ENCODE measurements at places on chromosomes 1 and 21.

DNA sequence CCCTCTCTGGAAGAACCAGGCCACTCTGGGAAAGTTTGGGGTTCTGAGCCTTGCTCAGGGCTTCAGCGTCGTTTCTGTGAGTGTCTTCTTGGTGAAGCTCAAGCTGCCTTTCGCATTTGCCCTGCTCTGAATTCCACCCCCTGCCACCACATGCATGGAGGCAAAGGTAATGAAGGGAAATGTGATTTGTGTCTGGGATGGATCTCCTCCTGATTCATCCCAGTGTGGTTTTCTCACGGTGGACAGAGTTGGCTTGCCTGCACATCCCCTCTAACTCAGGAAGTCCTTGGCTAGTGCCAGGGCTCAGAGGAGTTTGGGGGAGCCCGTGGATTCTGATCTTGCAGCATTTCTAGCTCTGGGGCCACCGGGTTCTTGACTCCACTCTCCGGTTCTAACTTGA is 173.6 kb upstream of the RAB4A start:
- no peak for DNase-seq

DNA sequence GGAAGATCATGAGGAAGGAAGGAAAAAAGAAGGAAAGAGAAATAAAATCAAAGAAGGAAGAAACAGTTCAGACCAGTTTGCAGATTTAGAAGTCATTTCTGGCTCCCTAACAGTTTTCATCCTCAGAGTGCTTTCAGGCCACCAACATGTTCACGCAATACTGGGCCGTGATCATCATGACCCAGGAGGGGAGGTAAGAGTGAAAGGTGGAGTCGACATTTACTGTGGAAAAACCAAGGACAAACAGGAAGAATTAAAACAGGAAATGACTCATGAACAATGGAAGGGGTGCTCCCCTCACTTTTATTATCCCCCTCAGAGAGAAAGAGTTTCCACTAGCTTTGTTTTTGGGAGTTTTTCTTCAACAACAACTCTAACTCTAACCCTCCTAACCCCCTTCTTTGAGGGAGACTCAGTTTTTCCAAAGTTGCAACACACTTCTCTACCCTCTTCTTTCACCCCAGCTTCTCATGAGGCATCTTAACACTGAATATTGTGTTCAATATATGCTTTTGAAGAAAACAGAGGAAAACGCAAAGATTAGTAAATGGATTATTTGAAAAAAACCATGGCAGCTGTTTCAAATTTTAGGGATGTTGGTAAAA is 60.4 kb downstream of the VANGL2 start:
- DNase-seq = no peak

DNA sequence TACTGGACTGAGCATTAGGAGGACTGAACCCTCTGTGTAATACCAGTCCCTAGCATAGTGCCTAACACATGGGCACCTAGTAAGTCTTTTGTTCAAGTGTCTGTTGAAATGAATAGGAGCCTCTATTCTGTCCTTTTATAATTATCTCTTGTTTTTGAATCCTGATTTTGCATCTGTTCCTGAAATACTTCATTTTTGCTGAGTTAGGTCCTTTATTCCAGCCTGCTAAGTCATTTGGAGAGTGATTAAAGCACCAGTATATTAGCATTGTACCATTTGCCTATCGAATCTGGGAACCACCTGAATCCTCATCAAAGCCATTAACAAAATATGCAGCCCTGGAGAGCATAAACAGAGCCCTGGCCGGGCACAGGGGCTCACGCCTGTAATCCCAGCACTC is 32.3 kb downstream of the YARS1 start:
- DNase-seq = no peak

DNA sequence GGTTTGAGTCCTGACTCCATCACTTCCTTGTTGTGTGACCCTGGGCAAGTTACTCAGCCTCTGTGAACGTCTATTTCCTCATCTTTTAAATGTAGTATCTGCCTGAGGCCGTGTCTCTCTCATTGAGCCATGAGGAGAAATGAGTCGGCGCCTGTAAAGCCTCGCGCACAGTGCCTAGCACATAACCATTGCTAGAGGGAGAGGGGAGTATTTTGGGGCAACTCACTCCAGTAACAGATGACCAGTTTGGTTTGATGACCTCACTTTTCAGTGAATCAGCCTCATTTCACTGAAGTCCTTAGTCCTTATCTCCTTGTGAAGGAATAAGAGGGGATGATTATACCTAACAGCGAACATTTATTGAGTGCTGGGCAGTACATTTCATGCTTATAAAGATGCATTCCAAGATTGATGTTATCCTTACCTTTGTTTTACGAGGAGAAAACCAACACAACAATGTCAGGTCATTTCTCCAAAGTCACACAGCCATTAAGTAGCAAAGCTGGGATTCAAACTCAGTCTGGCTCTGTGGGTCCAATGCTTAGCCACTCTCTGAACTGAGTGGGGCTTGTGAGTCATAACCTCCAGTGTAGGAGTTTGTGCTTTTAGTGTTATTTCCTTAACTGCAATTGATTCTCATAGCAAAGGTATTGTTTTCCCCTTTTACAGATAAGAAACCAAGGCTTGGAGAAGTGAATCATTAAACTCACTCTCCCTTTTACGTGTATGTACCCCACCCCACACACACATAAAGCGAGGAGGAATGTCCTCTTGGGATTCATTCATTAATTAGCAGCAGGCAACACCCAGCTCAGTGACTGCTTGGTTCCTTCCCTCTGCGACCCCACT is 25.9 kb downstream of the KCNC4 start:
- DNase-seq = no peak

GRCh38 chr1:234734869-234735268 is 124.9 kb upstream of the IRF2BP2 start:
- no peak for DNase-seq

DNA sequence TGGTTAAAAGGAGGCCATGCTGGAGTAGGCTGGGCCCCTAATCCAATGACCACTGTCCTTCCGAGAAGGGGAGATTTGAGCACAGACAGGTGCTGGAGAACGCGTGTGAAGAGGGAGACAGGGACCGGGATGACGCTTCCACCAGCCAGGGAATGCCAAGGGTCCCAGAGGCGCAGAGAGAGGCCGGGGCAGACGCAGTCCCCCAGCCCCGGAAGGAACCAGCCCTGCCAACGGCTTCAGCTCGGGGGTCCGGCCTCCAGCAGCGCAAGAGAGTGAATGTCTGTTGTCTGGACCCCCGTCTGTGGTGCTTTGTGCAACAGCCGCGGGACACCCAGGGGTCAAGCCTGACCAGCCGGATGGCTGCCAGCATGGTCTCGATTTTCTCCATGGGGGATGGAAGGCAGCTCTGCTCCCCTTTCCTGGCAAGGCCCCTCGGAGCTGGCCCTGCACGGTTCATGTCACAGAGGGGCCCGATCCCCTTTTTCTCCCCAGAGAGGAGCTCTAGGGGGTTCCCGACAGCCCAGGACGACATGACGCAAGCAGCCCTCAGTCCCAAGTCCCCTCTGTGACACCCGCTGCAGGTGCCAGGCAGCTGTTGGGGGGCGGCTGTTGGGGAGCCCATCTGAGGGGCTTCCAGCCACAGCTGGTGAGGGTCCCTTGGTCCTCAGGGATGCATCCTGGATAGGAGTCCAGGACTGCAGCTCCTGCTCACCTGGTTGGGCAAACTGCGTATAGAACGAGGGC is 73.5 kb downstream of the SIK1 start:
- DNase-seq = no peak

DNA sequence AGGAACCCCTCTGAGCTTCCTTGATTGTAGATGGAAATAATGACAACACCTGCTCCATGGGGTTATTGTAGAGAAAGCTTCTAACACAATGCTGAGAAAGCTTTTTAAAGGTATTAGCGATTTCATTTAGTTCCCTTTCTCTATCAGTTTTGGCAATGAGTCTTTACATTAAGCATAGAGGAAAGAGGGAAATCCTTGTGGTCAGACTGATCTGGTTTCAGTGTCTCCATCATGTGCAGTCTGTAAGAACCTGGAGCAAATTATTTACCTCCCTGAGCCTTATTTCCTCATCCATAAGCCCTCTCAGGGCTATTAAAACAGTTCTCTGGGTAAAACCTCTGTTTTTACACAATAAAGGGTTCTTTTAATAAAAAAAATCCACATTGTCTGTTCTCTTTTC is 87.5 kb downstream of the FGGY start:
- DNase-seq = no peak

- no peak for DNase-seq
Measured at GRCh38 chr1:54695221-54695620, 20.4 kb upstream of the TTC4 start.

DNA sequence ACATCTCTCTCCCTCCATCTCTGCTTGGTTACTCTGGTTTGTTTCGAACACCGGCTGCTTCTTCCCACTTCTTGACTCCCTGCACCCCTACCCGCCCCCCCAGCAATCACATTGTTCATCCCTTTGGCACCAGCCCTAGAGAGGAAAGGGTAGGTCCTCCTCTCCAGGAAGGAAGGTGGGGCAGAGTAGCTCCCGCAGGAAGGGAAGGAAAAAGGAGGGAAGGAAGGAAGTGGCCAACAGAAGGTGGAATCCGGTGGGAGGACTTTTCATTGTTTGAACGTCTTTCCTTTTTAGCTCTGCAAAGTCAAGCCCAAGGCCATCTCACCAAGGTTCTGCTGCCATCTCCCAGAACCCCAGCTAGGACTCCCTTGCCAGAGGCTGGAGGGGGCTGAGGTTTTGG is 18.0 kb downstream of the IER5 start:
- no peak for DNase-seq

DNA sequence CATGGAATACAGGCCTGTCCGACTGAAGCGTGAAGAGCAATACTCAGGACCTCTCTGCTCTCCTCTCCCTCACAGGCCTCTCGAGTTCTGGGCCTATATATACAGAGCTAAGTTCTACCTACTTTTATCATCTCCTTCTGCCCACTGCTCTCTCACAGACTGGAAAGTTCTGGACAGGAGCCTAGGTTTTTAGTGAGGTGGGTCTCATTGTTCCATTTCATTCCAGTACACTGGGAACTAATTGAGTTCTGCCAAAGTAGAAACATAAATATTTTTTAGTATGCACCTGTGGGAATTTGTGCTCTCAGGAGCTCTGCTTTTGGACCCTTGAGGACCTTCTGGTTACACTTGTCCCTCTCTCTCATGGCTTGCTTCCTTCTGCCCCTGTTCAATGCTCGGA is at the start of gene TEDDM1:
Gene TEDDM1, minus strand, starts transcription at position 101 of the 400 bp plus-strand sequence. CDS start 182 bp downstream, outside the sequence.
- DNase-seq = no peak

GRCh38 chr1:222061711-222062359 is 319.9 kb upstream of the DUSP10 start:
- DNase-seq = no peak

DNA sequence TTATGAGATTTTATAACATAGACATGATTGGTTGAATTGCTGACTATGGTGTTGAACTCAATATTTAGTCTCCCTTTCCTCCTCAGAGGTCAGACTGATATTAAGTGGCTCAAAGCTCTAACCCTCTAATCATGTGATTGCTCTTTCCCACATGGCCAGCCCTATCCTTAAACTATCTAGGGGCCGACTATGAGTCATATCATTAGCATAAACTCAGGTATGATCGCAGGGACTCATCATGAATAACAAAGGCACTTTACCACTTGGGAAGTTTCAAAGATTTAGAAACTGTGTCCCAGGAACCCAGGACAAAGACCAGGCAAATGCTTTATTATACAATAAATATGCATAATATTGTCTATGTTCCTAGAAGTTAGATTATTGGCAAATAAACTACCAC is 894.6 kb upstream of the NEGR1 start:
- no peak for DNase-seq

- DNase-seq = no peak
Measured at GRCh38 chr1:44135886-44136285, 5.5 kb downstream of the KLF18 start.

DNA sequence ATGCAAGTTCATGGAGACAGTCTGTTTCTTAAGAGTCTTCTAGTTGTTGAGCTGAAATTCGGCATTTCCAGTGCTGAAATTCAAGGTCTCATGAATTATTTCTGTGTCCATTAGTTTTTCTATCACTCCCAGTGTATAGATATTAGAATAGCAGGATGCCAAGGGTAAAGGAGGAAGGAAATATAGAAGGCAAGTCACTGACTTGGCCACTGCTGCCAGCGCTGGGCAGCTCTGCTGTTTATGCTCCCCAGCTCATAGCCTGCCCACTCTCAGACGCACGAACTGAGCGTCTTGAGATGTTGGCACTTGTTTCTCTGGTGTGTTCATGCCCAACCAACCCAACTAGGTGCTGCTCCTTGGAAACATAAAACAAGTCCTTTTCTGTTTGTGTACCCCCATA is 110.1 kb downstream of the SLC45A1 start:
- no peak for DNase-seq

GRCh38 chr21:45975020-45975666 is 6.4 kb upstream of the COL6A1 start:
- DNase-seq = no peak

- no peak for DNase-seq
Measured at GRCh38 chr1:95754412-95754811, 520.4 kb downstream of the RWDD3 start.

GRCh38 chr1:202981939-202982338 is 14.9 kb upstream of the CYB5R1 start:
- no peak for DNase-seq

GRCh38 chr1:100213141-100213540 is 35.1 kb upstream of the LRRC39 start:
- DNase-seq = no peak

GRCh38 chr1:197919346-197920066 is 2.3 kb downstream of the LHX9 start:
- DNase-seq = no peak

DNA sequence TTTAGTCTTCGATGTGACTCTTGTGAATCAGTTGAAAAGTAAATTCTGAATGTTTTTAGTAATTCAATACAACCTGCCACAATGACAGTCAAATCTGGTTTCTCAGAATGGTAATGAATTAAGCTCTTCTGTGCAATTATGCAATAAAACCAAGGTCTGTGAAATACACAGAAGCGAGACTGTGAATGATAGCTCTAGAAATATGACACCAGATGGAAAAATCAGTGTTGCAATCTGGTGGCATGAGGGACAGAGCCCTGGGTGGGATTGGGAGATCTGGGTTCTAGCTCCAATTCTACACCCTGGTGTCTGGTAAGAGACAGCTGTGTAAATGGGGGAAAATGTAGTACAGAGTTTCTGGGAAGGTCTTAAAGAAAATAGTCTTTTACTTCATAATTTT is 586.4 kb upstream of the ZRANB2 start:
- DNase-seq = no peak

DNA sequence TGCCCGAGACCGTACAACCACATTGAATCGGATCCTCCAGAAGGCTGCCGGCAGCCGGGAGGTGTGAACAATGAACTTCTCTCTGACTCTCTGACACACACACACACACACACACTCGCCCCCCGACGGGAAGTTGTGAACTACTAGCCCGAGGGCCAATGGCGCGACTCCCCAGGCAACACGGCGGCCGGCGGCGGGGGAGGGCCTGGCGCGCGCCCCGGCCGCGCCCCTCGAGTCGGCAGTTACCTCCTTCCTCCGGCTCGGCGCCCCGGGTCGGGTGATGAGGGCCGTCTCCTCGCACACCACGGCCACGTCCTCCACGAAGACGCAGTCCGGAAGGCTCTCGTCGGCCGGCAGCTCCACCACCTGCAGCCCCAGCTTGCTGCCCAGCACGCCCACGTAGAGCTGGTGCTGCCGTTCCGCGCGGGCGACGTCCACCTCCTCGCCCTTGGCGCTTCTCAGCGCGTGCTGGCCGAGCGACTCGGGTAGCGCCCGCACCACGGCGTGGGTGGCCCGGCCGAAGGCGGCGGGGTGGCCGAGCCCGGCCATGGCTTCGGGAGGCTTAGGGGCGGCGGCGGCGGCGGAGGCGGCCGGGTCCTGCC is 361 bp downstream of the DDAH1 start:
- peak; percentile 8 for DNase-seq

Measured in GOT3 (cell line).